Osteocyte (in vitro differentiated cells): ENCODE measurements at places on chromosomes 11 and 22. TPM values are rescaled to one million over a fixed set of nuclear protein-coding genes. Genes with fewer than 3 reads are reported as not detected.

The TRIM49D1 gene
- total RNA-seq: not detected in 2 replicates

The ACTN3 gene
- 0.11 TPM in 1 of 2 replicates, not detected in the other for total RNA-seq

The CRYAB gene
- total RNA-seq: 35.5 and 42.3 TPM in 2 replicates

DNA sequence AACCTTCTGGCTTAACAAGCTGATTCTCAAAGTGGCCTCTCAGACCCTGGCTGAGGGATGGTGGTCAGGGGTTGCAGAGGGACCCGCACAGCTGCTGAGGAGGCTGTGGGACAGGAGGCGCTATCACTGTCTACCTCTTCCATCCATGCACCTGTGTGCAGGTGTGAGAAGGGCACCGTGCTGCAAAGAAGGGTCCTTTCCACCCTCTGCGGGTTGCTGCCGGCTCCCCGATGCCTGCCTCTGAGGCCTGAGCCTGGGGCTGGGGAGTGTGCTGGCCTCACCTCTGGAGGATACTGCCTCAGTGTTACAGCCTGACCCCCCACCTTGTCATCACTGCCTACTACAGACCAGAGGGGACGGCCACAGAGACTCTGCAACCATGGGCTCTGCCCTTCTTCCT lies 66.1 kb upstream of the B3GAT1 start:
- no peak for DNase-seq

DNA sequence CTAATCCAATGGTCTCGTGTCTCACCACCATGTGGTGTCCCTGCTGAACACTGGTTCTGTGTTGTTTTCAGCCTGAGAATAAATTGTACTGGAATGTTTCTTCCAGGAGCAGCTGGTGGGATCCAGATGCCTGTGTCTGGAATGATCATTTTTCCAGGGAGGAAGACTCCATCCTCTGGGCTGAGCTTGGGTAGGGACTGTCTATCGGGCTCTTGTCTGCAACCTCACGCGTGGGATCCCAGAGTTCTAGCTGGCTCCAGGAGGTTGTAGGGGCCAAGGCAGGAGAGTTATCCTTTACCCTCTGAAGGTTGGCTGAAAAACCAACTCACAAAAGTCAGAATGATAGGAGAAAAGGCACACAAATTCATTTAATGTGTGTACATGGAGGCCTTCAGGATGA lies 144.1 kb upstream of the B3GAT1 start:
- DNase-seq: no peak
